Activated CD4-positive, alpha-beta T cell treated with anti-CD3 and anti-CD28 coated beads for 36 hours (primary cell): ENCODE measurements at places on chromosomes 13 and 19. TPM values are rescaled to one million over a fixed set of nuclear protein-coding genes. Genes with fewer than 3 reads are reported as not detected.

Gene ZNF729
- total RNA-seq = not detected

Gene PSG1
- not detected for total RNA-seq

DNA sequence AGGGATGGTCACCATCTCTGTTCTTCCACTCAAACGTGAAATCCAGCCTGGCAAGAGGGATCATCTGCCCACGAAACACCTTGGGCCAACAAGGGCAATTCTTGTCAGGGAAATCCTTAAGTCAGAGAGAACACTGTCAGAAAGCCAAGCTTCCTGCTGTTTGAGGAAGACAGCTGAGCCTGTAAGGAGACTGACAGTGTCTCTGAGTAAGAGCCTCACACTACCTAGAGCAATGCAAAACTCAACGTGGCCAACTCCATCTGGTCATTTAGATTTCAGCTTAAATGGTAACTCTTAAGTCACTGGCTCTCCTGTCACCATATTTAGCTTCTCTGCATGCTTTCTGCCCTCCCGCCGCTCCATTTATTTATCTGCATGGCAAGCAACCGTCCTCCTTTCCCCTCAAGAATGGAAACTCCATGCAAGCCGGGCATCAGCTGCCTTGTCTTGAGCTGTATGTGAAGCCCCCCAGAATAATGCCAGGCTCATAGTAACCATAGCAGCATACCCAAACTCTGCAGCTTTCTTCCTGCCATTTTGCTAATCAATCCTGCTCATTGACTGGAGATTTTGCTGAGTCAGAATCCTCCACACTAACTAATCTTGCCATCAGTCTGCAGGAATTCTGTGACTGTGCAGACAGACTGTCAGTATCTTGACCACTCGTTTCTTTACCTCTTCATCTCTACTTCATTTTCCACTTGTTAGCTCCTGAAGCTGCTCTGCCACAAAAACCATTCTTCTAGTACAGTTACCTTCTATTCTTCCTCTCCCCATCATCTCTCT is 159.8 kb downstream of the IRS2 start:
- no peak overlapping the region for H3K4me3 ChIP-seq
- DNase-seq = no peak
- H3K36me3 ChIP-seq = no peaks in the 10 kb centered on the region

GRCh38 chr13:59476366-59476765 is 687.4 kb downstream of the DIAPH3 start:
- H3K27me3 ChIP-seq = no peaks in the 10 kb centered on the region
- H3K4me3 ChIP-seq = no peak overlapping the region
- H3K27ac ChIP-seq = no peak overlapping the region
- no peaks in the 10 kb centered on the region for H3K4me1 ChIP-seq
- DNase-seq = no peak

GRCh38 chr13:49550942-49551644 is 34.3 kb downstream of the RCBTB1 start:
- H3K36me3 ChIP-seq = peaks cover 24% of the 10 kb centered on the region
- no peaks in the 10 kb centered on the region for H3K4me1 ChIP-seq
- no peaks in the 10 kb centered on the region for H3K27me3 ChIP-seq
- no peak for DNase-seq
